ENCODE measurements at places on chromosomes 2 and 18. TPM values are rescaled to one million over a fixed set of nuclear protein-coding genes. Genes with fewer than 3 reads are reported as not detected.

The EML6 gene
- polyA plus RNA-seq = 1.3 TPM

The CPLX4 gene
- not detected for polyA plus RNA-seq

The LTBP1 gene
- 11.1 TPM for polyA plus RNA-seq

The ACADL gene
- polyA plus RNA-seq = 43.6 TPM

The CCDC102B gene
- 9.3 TPM for polyA plus RNA-seq

The CAPN13 gene
- polyA plus RNA-seq = 7.8 TPM

The INPP5D gene
- 7.6 TPM for polyA plus RNA-seq

The MBD5 gene
- polyA plus RNA-seq = 5.7 TPM

The GNLY gene
- 9.0 TPM for polyA plus RNA-seq

The CCDC150 gene
- 0.91 TPM for polyA plus RNA-seq

The MARCO gene
- 833 TPM for polyA plus RNA-seq

The CTLA4 gene
- polyA plus RNA-seq = 0.10 TPM

The LGALSL gene
- 21.6 TPM for polyA plus RNA-seq

The MRPS5 gene
- polyA plus RNA-seq = 54.8 TPM

The PHOSPHO2 gene
- 2.1 TPM for polyA plus RNA-seq

The ATP6V1B1 gene
- polyA plus RNA-seq = 2.2 TPM

The CNGA3 gene
- polyA plus RNA-seq = 0.06 TPM

The LRP1B gene
- polyA plus RNA-seq = 0.01 TPM

The FN1 gene
- 339 TPM for polyA plus RNA-seq

The SKOR2 gene
- not detected for polyA plus RNA-seq

The DIPK1C gene
- 0.02 TPM for polyA plus RNA-seq

The TLX2 gene
- polyA plus RNA-seq = 0.03 TPM

The MAL gene
- 8.7 TPM for polyA plus RNA-seq

The KCNIP3 gene
- polyA plus RNA-seq = 2.7 TPM

The FAM237A gene
- not detected for polyA plus RNA-seq

The MYO1B gene
- polyA plus RNA-seq = 46.0 TPM

The TTR gene
- polyA plus RNA-seq = 0.13 TPM

The POTEC gene
- not detected for polyA plus RNA-seq

The STON1 gene
- 3.8 TPM for polyA plus RNA-seq

The FBXO15 gene
- polyA plus RNA-seq = 2.6 TPM

The NR4A2 gene
- polyA plus RNA-seq = 7.0 TPM

The SPIRE1 gene
- 8.7 TPM for polyA plus RNA-seq

The CDK5R2 gene
- polyA plus RNA-seq = 0.08 TPM

The C2orf66 gene
- polyA plus RNA-seq = 0.02 TPM

The AQP4 gene
- polyA plus RNA-seq = 140 TPM

The CCDC68 gene
- polyA plus RNA-seq = 9.6 TPM

The VWA3B gene
- 4.6 TPM for polyA plus RNA-seq

The CXCR1 gene
- polyA plus RNA-seq = 0.47 TPM

The OTX1 gene
- 0.30 TPM for polyA plus RNA-seq

The TMEM17 gene
- polyA plus RNA-seq = 1.6 TPM

The ACTG2 gene
- 55.7 TPM for polyA plus RNA-seq

The NDC80 gene
- polyA plus RNA-seq = 3.4 TPM

The MYOM1 gene
- polyA plus RNA-seq = 0.85 TPM

The C2orf80 gene
- 0.18 TPM for polyA plus RNA-seq

The SPATA3 gene
- polyA plus RNA-seq = not detected

The COPS8 gene
- polyA plus RNA-seq = 24.7 TPM

The MEIS1 gene
- 9.0 TPM for polyA plus RNA-seq

The LOXHD1 gene
- 0.49 TPM for polyA plus RNA-seq

The FTCDNL1 gene
- 2.0 TPM for polyA plus RNA-seq

The DHX57 gene
- polyA plus RNA-seq = 7.7 TPM

The TUBA3E gene
- polyA plus RNA-seq = not detected

The FBXO48 gene
- 0.67 TPM for polyA plus RNA-seq

The ELOA2 gene
- polyA plus RNA-seq = not detected

The OTOF gene
- polyA plus RNA-seq = 0.08 TPM

The CLEC4F gene
- 0.39 TPM for polyA plus RNA-seq

The ZBTB7C gene
- 3.2 TPM for polyA plus RNA-seq

The PARD3B gene
- polyA plus RNA-seq = 2.4 TPM

Data from lung (tissue), 17 donors.